ENCODE measurements at places on chromosomes 1 and 21.

DNA sequence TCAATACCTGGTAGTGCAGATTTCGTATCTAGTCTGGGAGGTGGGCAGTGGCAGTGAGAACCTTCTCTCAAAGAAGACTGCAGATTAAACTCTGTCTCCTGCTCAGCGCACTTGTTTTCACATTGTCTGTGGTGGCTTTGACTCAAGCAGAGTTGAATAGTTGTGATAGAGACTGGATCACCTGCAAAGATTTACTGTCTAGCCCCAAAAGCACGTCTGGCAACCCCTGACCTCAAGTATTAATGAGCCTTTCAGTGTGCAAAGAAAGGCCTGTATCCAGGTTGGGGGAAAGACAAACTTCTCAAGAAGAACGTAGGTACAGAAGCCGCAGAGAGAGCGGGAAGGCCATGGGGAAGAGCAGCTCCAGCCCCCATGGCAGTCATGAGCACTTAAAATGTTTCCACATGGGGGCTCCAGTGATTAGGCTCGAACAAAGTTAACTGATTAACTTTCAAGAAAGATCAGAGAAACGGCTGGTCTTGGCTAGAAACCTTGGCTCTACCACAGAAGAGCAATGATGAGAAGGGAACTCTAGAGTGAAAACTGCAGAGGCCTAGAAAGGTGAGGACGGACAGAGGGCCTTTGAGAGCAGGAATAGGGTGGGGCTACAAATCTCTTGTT lies 15.2 kb downstream of the HENMT1 start:
- DNase-seq = no peak

DNA sequence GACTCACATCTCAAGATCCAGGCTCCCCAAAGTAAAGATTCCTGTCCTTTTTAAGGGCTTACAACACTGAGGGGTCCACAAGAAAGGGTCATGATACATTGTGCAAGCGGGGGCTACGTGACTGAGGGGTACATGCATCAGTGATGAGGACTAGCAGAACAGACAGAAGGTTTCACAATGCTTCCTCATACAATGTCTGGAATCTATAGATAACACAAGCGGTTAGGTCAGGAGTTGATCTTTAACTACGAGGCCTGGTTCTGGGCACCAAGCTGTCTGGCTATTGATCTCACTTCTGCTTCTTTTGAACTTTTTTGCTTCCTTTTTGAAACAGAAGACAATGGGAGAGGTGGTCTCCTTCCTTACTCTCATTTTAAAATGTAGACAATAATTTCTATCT lies 718.6 kb downstream of the AMY1C start:
- peak; percentile 93 for DNase-seq

DNA sequence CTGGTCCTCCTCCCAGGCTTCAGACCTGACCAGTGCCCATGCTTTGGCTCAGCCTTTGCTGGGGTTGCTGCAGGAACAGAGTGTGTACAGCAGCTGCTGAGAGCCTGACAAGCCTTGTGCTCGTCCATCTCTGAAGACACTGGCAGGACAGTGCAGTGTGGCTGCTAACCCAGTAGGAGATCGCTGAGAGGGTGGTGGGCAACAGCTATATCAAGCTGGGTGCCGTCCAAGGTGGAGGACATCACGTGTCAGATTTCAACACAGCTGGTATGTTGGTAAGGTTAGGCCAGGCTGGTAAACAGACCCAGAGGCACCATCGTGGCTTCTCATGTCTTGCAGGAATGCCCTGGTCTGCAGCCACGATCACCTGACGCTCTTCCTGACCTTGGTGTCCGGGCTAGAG lies 17.9 kb upstream of the SLC25A34 start:
- no peak for DNase-seq

DNA sequence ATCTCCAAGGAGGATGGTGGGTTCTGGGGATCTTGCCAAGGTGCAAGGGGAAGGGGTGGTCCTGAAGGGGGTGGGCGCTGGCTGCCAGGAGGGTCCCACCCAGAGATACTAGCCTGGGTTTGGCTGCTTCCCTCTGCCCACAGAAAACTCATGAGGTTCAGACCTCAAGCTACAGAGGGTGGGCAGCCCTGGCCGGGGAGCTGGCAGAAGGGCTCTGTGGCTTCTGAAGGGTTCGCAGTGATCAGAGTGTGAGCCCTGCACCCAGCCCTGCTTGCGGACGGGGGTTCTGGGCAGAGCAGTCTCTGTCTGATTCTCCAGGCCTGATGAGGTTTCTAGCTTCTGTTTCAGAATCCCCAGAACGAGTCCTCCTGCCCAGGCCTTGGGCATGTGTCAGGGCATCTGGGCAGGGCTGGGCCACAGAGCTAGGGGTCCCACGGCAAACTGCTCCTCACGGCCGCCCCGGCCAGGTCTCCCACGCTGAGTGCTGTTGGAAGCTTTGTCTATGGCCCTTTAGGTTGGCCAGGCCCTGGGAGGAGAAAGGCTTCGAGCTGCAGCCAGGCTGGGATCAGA lies 635 bp upstream of the MMEL1 start:
- DNase-seq = no peak
